ENCODE measurements at places on chromosomes 2 and 18.

DNA sequence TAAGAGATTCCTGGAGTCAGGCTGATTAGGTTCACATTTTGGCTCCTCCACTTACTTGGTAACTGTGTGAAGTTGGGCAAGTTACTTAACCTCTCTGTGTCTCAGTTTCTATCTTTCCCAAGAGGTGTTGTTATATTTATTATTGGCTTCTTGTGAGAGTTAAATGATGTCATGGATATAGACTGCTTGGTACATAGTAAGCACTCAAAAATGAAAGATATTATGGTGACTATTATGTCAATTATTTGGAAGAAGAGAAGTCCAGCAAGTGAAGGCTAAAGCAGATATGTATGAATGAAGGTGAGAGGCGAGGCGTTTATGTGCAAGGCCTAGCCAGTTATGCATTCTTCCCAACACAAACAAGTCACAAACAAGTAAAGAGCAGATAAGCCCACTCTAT, 417.4 kb downstream of the TSN start:
- DNase-seq = no peak

- no peak for DNase-seq
Observed at GRCh38 chr2:44273596-44273995, 1.7 kb upstream of the SLC3A1 start.

GRCh38 chr2:943821-944220, 6.8 kb upstream of the SNTG2 start:
- DNase-seq = no peak

DNA sequence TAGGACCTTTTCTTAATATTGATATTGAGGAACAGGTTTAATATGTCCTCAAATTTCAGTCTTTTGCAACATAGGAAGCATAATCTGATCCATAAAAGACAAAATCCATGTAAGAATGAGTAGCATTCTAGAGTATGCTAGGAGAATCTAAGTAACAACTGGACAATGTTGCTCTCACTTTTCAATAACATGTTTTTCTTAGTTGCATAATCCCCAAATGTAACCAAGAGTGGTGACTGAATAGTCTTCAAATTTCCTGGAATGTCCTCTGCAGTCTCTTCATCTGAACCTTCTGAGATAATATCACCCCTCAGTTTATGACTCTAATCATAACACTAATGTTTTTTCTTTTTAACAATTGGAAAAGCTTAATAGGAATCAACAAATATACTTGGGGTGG, 110.0 kb upstream of the ZEB2 start:
- DNase-seq = no peak

GRCh38 chr18:40810372-40810771, 1144.7 kb upstream of the PIK3C3 start:
- DNase-seq = no peak

- DNase-seq = no peak
Observed at GRCh38 chr2:102601730-102602129, 17.6 kb upstream of the SLC9A2 start.

- DNase-seq = no peak
Observed at GRCh38 chr18:58887613-58887963, 22.9 kb downstream of the ZNF532 start.

DNA sequence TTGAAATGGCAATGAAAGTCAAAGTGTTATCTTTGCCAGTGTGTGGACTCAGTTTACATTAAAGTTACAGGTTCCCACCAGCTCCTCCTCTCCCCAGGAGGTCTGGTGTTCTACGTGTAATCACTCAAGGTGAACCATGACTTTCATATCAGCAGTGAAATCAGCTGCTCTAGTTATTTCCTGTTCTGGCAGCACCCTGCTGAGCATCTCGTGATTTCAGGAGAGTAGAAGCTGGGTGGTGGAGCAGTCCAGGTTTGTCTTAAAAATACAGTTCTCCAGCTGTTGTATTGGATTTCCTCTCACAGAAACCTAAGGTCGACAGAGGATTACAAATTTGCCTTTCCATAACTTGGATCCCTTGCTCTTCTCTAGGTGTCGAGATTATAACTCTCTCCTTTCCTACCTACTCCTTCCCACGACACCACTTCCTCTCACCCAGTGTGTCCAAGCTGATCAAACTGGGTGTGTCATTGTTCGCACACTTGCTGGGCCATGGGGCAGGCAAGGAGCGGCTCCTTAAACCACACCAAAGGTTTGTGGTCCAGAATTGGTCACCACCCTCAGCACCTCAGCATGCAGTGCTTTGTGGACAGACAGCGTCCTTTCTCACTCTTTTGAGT, 13.0 kb upstream of the ARHGAP25 start:
- DNase-seq = no peak

- DNase-seq = no peak
Observed at GRCh38 chr2:181682795-181683517, 2.6 kb upstream of the NEUROD1 start.

DNA sequence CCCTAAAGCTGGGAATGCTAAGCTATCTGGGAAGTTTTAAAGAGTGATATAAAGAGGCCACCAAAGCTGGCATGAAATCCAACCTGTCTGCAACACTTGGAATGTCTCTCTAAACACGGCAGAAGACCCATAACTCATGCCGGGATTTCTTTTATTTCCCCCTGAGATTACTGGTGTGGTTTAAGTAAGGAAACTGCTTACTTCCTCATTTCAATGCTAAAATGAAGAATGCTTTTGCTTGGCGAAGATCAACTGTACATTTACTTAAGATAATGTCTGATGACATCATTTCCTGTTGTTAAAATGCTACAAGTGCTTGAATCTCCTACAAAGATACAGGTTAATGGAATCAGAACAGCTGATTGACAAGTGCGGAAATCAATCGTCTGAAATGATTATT, 353.8 kb upstream of the SALL3 start:
- no peak for DNase-seq

DNA sequence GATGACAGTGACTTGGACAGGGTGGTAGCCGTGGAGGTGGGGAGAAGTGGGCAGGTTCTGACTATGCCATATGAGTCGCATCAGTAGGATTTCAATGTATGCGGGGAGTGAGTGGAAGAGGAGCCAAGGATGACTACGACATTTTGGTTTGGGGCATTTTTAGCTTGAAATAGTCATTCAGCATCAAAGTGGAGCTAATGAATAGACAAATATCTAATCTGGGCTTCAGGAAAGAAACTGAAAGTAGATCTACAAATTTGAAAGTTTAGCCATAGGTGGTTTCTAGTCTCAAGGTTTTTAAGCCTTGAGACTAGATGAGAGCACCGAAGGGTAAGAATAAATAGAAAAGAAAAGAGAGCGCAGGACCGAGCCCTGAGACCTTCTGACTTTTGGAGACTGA, 58.3 kb downstream of the FEZ2 start:
- DNase-seq = no peak

GRCh38 chr18:26421931-26422330, 126.4 kb downstream of the KCTD1 start:
- DNase-seq = no peak

DNA sequence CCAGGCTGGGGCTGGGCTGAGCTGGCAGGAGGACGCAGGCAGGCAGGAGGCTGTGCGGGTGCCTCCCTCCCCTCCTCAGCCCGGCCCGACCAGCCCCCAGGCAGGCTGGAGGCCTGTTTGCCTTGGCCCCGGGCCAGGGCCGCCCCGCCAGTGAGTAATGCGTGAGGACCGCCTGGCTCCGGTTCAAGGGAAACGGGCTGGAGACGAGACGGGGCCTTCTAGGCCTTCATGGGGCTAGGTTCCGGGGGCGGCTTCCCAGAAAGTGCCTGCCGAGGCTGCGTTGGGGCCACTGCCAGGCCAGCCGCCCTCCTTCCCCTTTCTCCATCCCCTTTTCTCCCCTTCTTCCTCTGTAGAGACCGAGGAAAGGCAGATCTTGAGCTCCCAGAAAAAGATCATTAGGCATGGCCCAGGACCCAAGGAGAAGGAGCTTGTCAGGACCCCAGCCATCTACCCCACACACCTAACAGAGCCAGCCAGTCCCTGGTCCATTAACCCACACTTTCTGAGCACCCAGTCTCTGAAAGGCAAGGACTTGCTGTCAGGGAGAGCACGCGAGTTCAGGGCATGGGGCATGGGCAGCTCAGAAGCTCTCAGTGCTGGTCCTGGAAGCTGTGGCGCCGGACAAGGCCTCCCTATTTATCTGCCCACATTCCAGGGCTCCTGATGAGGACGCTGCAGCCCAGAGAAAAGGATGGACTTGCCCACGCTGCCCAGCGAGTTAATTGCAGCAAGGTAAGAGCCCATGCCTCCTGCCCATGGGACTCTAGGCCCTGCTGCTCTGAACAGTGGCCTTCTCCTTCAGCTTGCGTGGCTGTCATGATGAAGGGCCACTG, 48.5 kb downstream of the SMAD7 start:
- DNase-seq = peak; percentile 72

DNA sequence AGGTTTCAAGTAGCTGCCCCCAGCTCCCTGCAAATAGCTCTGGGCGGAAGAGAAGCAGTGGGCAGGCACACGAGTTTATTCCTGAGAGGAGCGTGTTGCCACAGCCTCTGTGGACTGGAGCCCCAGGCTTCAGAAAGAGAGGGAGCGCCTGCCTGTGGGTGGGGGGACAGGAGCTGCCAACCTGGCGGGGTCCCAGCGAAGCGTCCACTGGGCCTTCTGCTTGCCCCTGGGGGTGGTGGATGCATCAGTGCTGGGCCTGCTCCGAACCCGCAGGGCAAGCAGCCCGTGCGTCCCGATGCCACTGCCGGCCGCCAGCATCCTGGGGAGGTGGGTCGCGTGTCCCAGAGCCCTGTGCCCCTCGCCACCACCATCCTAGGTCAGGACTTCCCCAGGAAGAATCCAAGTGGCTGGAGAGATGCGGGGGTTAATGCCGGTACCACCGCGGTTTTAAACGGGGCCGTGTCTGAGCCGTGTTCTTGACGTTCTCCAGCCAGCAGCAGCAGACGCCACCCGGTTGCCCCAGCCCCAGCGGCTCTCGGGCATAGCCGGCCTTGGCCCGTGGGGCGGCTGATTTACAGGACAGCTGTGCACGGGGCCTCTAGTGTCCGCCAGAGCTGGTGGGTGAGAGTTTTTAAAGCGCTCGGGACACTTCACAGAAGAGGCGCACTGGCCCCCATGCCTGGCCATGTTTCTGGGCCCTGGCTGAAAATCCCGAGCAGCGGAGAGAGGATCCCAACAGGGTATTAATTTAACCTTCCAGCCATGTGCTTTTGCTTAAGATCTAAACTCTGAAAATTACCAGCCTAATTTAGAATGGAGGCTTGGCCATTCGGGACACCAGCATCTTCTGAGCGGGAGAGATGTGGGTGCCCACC, 84.7 kb downstream of the NFATC1 start:
- DNase-seq = no peak

DNA sequence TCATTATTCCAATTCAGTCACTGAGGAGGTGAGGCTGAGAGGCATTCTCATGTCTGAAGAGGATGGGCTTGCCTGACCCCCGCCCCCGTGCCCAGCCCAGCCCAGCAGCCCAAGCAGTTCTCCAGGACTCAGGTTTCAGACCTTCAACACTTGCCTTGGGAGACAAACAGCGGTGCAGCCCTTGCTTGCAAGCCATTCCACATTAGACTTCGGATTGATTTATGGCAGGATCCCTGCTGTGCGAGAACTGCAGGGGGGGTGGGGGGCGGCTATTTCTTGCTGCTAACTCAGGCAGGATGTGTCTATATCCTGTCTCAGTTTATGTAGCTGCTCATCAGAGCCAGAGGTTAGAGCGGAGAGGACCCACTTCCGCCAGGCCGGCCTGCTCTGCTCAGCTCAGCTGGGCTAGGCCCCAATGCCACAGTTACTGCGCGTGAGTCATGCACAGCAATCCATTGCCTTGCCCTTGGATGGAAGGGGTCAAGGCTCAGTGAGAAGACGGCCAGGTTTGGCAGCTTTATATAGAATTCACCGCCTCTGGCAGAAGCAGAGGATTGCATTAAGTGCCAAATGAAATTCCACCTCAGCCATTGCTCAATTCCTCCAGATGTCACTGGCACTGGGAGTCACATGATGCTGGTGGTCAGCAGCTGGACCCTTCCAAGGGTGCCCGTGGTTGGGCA, 1.8 kb downstream of the GYPC start:
- no peak for DNase-seq

DNA sequence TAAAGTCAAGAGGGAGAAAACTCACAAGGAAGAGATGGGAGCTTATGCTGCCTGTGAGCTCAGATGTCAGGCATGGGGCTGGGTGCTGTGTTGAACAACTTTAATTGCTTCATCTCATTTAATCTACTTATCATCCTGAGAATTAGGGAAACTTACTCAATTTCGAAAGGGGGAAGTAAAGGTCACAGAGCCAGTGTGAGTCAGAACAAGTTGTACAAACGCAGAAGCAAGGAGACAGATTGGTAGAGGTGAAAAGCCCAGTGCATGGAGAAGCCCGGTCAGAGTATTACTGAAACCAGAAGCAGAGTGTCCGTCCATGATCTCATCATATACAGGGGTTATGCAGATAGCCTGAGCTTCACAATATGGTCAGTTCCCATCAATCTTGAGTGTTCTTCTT, 281.1 kb upstream of the POU3F3 start:
- no peak for DNase-seq

DNA sequence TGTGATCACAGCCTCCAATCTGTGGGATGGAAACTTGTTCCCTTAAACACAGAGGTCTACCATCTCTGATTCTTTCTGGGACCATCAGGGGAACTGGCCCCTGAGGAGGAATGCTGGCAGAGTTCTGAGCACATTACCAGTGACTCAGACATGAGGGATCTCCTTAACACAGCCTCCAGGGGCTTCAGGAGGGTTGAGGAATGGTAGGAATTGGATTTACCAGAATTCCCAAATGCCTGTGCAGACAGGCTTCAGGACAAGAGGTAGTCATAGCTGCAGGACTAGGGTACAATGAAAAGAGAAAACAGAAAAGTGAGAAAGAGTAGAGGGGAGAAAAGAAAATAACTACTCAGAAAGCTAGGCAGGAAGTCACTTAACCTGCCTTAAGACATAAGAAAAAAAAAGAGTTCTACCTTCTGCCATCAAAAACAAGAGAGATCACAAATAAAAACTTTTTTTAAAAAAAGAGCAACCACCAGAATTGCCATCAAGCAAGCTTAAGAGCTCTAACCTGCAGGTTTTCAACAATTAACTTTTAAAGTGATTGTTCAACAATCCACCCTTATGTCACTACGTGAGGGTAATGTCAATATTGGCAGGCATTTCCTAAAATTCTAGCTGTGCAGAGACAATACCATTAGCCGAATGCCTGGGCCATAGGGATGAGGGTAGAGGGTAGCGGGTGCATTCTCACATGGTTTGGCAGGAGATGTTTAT, 524.4 kb downstream of the BCL11A start:
- DNase-seq = no peak

Data from HuH-7 (cell line).